ENCODE measurements at places on chromosomes 16 and 17. TPM values are rescaled to one million over a fixed set of nuclear protein-coding genes. Genes with fewer than 3 reads are reported as not detected.
A peak's percentile ranks its signal among the peaks of the same experiment; 100 is the strongest.

DNA sequence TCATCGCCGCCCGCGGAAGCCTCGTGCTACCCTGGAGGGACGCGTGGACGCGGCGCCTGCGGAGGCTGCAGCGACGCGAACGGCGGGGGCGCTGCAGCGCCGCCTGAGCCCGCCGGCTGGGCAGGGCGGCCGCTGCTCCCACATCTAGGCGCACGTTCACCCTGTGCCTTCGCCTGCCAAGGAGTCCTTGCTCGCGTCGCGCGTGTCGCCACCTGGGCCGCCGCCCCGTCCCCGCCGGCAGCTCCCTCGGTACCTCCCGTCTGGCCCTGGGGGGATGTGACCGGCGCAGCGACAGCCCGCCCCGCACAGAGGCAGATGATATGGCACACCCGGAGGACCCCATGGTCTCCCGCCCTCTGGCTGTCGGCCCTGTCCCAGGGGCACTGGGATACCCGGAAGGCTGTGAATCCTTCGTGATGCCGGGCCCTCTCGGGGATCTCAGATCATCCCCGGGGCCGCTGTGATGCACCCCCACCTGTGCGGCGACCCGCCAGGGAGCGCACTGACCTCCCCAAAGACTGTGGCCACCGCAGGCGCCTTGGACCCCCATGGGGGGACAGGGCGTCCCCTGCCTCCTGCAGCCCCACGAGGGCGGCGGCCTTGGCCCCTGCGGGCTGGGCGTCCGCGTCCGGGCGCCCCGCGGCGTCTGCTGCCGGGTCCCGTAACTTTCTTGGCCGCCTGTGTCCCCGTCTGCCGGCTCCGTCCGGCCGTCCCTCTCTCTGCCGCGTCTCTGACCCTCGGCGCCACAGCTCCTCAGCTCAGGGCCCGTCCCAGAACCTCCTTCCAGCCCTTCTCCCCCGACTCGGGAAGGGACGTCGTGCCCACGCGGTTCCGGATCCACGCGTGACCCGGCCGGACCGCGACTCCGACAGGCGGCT is 689 bp upstream of the TBC1D24 start:
- peak; percentile 76 for DNase-seq

DNA sequence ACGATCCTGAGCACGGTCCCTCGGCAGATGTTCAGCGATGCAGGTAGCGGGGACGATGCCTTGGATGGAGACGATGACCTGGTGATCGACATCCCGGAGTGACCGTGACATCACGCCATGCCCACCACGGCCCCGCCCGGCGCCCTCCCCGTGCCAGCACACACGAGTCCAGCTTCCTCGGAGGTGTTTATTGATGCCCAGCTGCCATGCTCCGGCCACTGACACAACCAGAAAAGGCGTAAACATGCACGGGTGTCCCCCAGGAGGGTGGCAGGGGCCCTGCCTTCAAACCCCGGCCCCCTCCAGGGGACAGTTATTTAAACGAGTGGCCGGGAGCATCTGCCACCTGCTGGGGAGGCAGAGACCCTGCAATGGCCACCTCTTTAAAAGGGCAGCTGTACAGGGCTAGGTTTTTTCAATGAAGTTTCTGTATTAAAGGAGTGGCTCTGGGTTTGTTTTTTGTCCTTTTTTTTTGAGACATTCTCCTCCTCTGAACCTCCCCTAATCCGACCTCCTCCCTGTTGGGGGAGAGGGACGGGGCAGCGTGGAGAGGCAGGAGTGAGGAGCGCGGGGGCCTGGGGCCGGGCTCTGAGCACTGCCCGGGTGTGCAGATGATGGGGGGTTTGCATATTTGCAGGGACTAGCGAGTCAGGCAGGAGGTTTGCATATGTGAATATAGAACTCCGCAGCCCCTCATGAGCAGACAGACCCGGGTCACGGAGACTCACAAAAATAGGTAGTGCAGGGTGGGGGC is 5.3 kb downstream of the DOC2A start:
- DNase-seq, result peak; percentile 70

DNA sequence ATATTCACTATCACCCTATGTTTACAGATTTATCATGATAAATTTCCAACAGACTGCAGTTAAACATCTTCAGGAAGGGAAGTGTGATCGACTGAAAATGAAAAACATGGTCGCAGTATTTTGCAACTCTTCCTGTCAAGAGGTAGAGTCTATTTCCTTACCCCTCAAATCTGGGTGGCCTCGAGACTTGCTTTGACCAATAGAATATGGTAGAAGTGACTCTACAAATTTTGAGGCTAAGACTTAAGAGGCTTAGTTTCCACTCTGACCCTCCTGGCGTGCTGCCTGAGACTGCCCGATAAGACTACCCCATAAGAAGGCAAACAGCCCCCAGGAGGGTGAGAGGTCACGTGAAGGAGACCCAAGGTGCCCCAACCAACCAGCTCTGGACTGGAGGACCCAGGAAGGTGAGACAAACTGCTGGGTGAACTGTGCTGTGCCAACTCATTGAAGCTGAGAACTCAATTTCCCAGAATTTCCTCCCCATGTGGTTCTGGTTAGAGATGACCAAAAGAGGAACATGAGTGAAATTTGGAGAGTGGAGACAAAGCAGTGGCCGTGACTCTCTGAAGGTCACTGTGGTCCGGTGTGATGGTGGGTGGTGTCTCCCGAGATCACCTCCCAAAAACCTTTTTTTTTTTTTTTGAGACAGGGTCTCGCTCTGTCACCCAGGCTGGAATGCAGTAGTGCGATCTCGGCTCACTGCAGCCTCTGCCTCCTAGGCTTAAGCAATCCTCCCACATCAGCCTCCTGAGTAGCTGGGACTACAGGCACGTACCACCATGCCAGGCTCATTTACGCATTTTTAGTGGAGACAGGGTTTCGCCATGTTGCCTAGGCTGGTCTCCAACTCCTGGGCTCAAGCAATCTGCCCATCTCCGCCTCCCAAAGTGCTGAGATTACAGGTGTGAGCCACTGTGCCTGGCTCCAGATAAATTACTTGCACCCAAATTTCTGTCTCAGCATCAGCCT is 38.2 kb upstream of the LITAF start:
- DNase-seq, result no peak

- no peak for DNase-seq
These were observed 42.7 kb downstream of the DYNLRB2 start for GRCh38 chr16:80583466-80583865.

GRCh38 chr16:55559233-55559632 is 7.3 kb upstream of the CAPNS2 start:
- no peak for DNase-seq

DNA sequence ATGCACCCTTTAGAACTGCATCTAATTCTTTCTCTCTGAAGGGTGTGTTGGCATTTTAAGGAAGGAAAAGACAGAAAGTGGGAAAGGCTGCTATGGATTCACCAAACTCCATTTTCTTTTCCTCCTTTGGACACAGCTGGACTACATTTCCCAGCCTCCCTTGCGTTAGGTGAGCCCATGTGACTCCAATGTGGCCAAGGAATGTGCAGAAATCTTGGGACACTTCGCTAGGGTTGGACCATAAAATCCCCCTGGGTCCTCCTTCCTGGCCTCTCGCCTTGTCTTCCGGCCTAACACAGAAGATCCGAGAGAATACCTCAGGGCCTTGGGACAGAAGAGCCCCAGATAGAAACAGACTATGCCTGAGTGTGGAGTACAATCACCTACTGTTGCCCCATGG is 56.3 kb downstream of the ABCC12 start:
- peak; percentile 26 for DNase-seq

DNA sequence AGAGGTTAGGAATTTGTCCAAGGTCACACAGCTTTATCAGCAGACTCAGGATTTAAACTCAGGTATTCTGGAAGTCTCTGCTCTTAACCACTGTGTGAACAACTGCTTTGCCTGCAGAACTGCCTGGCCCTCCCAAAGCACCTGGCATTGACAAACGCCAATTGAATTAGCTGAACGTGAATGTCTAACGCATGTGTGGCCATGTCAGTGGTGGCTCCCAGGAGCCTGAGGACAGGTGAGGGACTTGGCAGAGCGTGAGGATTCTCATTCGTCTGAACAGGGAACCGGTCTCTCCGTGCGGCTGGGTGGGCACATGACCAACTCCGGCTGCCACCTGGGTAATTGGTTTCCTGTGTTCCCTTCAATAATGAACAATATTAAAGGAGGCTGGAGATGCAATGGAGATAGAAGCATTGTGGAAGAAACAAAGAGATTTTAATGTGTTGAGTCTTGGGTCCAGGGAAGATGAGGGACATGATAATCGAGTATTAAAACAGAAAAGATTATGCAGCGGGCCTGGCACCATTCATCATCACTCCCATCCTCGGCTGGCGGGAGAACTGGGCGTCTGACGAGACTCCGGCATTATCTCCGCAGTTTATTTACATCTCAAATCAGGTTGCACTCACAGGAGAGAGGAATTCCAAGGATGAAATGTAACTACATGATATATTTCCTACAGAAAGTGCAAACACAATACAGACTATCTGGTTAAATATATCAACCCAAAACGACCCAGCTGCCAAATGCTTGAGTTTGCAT is 113.5 kb downstream of the NPIPB5 start:
- no peak for DNase-seq

DNA sequence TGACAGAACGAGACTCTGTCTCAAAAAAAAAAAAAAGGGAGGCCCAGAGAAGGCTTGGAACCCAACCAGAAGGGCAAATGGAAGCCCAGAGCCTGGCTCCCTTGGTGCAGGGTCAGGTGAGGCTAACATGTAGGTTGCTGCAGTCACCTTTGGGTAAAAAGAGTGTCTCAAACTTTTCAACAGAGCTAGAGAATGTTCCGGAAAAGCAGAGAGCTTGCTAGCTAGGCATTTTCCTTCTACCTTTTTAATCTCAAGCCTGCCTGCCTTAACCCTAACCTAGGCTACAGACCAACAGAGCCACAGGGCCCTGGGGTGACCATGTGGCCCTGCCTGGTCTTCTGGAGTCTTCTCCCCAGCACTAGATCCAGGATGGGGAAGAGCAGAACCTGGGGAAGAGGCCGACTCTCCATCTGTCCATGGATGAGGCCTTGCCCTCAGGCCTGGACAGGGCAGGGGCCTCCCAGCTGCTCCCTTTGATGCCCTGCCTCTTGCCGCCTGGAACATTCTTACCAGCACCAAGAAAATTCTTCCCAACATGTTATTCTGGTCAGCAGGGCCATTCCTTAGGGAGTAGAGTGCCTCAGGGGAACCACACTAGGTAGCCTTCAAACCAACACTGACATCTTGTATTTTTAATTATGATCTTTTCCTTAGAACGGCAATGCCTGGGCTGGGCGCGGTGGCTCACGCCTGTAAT is 30.1 kb downstream of the SLC43A2 start:
- no peak for DNase-seq

DNA sequence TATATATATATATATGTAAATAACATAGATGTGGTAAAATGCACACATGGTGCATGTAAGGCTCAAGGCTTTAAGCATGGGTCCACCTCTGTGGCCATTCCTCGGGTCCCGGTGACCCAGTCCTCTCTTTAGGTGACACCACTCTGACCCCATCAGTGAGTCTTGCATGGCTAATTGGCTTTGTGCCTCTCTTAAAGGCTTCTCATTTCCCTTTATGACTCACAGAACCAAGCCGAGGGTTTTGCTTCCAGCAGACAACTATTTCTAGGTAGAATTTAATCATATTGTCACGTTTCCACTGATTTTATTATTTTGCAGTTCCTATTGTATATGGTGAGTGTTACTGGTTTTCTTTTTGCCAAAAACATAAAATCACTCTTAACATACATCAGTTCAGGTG is 59.7 kb downstream of the PLCG2 start:
- DNase-seq, result no peak

GRCh38 chr16:14351647-14352046 is 278.4 kb downstream of the PARN start:
- DNase-seq, result no peak

DNA sequence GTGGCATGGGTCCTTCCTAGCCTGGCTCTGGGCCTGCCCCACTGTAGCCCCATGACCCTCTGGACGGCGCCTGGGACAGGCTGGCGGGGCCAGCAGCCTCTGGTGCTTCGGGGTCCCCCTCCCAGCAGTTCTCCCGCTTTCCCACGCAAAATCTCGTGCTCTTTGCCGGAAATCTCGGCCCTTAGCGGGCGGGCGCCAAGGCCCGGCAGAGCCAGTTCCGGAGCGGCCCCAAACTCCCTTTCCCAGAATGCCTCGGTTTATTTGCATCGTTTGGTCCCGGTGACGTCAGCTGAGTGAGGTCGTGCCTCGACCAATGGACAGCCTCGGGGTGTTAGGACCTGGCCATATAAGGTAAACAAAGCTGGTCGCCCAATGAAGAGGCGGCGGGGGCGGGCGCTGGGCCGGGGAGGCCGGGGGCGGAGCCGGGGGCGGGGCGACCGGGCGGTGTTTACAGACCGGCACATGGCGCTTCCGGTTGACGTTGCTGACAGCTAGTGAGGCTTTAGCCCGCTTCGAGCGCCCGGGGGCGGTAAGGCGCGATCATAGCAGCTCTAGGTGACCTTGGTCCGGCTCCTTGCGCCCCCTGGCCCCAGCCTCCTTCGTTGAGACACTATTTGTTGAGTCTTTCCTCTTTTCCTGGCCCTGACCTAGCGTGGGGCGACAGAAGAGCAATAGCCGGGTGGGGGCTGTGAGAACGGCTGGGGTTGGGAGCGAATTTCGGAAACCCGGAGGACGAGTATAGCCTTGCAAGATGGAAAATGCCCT is 1.5 kb upstream of the UBALD1 start:
- peak; percentile 100 for DNase-seq

DNA sequence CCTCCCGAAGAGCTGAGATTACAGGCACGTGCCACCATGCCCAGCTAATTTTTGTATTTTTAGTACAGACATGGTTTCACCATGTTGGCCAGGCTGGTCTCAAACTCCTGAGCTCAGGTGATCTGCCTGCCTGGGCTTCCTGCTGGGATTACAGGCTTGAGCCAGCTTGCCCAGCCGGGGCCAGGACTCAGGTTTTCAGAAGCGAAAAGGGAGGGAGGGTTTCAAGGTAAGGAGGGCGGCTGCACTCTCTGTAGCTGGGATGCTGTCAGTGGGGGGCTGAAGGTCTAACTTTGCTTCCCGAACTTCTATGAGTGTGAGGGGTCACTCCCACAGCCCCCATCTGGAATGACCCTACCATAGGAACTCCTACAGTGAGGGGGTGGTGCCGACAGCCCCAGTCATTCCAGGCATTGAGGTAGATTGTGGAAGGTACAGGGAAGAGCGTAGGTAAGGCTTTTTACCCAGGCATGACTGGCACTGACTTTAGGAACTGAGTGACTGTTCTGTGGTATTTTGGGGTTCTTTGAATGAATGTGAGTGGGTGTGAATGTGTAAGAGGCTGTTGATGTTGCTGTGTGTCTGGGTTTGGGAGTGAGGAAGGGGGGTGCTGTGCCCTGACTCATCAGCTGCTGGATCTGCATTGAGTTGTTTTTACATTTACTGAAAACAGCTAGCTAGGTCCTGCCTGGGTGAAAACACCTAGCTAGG is 3.8 kb upstream of the C1QL1 start:
- DNase-seq, result no peak

GRCh38 chr17:79000396-79001189 is 9.0 kb downstream of the CANT1 start:
- no peak for DNase-seq

GRCh38 chr17:17590883-17591354 is 589 bp downstream of the PEMT start:
- DNase-seq, result no peak

The SCNN1B gene
- total RNA-seq, result not detected

The HS3ST3A1 gene
- total RNA-seq, result 8.4 TPM

The CORO6 gene
- total RNA-seq, result 3.9 TPM

The RECQL5 gene
- total RNA-seq, result 22.7 TPM

The GGNBP2 gene
- 44.4 TPM for total RNA-seq

The KRT33B gene
- not detected for total RNA-seq

The CEP112 gene
- total RNA-seq, result 9.7 TPM

The ZP2 gene
- not detected for total RNA-seq

The ITGA2B gene
- 8.0 TPM for total RNA-seq

The SSH2 gene
- total RNA-seq, result 13.2 TPM

The CPSF4L gene
- not detected for total RNA-seq
